Left renal pelvis (tissue), 4 donors: ENCODE measurements at places on chromosomes 4 and X. TPM values are rescaled to one million over a fixed set of nuclear protein-coding genes. Genes with fewer than 3 reads are reported as not detected.
A peak's percentile ranks its signal among the peaks of the same experiment; 100 is the strongest.

The PDZD11 gene
- 53.3 TPM for polyA plus RNA-seq

The ZNF595 gene
- polyA plus RNA-seq: 16.5 TPM

The TBC1D9 gene
- 67.2 TPM for polyA plus RNA-seq

The EPGN gene
- 2.0 TPM for polyA plus RNA-seq

The ADH6 gene
- polyA plus RNA-seq: 33.4 TPM

The MAGEA4 gene
- not detected for polyA plus RNA-seq

The KLB gene
- polyA plus RNA-seq: 0.24 TPM

The DCAF12L2 gene
- 2.7 TPM for polyA plus RNA-seq

- DNase-seq: no peak
Measured at GRCh38 chr4:146638333-146638785, 334 bp upstream of the POU4F2 start.

GRCh38 chr4:90996813-90997212 is 869.6 kb downstream of the CCSER1 start:
- DNase-seq: no peak

- no peak for DNase-seq
Measured at GRCh38 chrX:71846429-71846828, 64.2 kb upstream of the NHSL2 start.

GRCh38 chr4:70778888-70779422 is 57.2 kb downstream of the RUFY3 start:
- DNase-seq: no peak

- no peak for DNase-seq
Measured at GRCh38 chrX:53318766-53319353, 37.5 kb upstream of the IQSEC2 start.

DNA sequence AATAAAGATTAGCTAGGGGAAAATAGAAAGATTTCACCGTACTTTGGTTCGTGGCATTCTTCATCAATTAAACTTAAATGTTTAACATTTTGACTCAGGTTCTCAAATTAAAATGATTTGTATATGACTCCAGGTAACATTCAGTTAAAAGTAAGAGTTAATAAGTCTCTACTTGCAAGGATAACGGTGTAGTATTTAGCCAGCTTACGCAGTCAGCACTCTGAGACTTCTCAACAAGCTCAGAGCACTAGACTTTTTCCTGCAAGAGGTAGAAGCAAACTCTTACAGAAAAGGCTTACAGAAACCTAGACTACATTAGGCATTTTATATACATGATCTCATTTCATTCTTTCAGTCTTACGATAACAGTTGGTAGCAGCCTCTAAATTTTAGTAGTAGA is 96.4 kb upstream of the PPARGC1A start:
- DNase-seq: no peak

- no peak for DNase-seq
Measured at GRCh38 chr4:108170631-108171338, 2.1 kb upstream of the LEF1 start.

GRCh38 chrX:54171527-54172250 is 11.4 kb downstream of the FAM120C start:
- DNase-seq: no peak

GRCh38 chr4:121112530-121112929 is 40.2 kb upstream of the NDNF start:
- DNase-seq: no peak

GRCh38 chr4:107845681-107846080 is 20.9 kb downstream of the SGMS2 start:
- DNase-seq: no peak

DNA sequence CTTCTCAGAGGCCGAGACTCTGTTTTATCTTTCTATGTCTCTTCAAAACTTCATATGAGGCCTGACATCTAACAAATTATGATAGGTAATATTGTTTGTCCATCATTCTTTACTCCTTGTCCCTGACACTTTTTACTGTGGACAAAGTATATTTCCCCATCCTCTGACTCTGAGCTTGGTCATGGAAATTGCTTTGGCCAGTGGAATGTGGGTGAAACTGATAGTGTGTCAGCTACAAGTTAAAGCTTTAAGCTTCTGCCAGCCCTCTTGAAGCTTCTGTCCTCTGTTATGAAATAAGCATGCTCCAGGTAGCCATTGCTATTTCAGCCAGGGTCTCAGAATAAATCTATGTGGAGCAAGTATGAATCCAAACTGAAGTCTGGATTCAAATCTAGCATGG is 604.6 kb downstream of the BCOR start:
- DNase-seq: no peak

DNA sequence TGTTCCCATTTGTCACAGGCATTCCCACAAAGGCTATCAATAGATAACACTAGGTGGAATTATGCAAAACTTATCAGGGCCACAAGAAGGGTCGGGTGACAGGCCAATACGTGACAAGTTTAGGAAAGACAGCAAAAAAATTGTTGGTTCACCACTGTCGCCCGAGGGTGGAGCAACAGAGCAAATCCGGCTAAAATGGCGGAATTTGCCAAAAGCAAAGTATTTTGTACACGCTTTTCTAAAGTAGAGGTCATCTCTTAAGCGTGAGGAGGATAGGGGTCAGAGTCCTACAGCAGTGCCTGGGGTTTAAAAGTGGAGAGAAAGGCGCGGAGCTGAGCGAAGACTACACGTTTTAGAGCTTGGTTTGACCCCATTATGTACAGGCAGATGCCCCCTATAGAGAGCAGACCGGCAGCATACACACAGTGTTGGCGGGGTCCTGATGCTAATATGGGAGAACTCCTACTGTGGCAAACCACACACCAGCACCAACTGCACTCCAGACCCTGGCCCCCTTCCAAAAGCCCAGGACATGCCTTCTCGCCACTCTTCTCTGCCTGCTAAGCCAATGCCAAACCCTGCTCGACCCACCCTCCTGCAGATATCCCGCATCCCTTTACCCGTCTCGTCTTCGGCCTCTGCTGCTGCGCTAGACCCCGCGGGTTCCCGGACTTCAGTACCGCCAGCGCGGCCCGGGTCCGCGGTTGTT is 733 bp downstream of the CCNA2 start:
- no peak for DNase-seq

DNA sequence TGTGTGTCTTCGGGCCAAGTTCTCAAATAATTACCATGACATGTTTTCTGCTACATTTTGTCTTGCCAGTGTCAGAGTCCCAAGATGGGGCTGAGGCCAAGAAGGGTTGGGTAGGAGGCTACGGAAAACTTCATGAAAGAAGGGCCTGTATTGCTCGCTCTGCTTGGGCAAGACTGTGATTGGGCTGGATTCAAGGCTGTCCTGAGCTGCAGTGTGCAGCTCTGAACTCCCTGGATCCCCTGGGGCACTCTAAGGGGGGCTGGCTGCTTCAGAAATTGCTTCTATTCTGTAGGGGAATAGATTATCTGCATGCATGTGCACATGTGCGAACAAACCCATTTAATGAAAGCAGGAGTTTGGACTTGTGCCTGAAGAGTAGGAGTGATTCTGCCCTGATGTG is 13.6 kb downstream of the TSPAN6 start:
- no peak for DNase-seq

DNA sequence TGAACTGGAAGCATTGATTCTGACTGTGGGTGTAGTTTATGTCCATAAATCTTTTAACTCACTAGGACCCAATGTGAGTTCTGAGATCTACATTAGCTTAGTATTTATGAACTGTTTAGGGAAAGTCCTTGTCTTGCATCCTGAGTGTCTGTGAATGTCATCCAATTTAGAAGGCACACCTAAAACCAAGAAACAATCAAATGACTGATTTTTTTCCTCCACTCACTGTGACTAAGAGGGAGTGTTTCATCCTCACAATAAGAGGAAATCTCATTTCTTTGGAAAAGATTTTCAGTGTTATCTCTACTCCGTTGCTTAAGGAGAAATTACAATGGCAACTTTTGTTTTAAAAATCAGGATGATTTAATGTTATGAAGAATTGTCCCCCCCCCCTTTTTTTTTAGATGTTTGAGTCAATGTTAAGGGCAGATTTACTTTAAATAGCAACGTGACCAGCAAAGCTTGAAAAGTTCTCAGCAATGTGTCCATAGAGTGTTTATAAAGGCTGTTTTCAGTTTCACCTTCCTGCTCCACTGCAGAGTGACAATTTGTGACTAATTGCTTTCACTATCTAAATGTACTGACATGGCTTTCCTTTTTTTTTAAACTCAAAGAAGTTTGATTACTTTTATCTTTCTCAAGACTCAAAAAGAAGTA is 173.0 kb downstream of the SPCS3 start:
- no peak for DNase-seq

GRCh38 chrX:109374262-109374960 is 107.5 kb downstream of the GUCY2F start:
- DNase-seq: no peak

DNA sequence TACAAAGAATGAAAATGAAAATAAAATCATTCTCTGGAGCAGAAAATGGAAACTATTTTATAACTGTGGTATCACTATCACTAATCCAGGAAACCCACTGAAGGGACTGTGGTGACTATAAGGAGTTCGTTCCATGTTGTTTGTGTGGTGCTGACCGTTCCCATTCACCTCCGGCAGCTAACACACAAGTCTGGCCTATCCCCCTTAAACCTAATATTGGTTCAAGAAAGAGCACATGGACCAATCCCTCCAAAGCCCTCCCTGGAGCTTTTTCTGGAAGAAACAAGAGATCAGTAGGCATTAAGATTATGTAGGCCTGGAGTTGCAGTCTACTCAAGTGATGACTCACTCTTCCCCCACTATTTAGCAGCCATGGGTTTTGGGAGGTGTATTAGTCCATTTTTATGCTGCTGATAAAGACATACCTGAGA is 25.9 kb upstream of the FAM241A start:
- no peak for DNase-seq

GRCh38 chr4:183118585-183118984 is 19.5 kb downstream of the WWC2 start:
- DNase-seq: no peak

DNA sequence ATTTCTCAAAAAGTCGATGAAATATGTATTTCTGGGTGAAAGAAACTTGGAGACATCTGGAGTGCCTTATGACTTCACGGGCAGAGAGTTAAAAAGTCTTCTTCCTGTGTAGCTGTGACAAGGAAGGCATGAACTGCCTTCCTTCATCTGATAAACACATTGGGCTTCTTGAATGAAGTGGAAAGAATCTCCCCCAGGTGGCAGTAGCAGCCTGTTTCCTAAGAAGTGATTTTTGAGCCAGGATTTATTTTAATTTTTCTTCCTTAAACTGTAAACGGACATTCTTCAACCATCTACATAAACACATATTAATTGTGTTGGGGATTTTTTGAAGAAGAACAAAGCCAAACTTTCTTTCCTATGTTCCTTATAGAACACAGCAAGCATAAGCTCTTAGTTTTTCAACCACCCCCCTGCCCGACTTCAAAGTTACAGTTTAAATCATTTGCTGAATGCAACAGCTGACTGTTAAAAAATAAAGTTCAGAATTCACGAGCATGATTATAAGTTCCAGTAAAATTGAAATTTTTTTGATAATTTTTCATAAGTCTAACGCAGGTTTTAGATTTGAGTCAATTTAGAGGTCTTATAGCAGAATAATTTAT is 980 bp upstream of the GIMD1 start:
- peak; percentile 40 for DNase-seq

- no peak for DNase-seq
Measured at GRCh38 chr4:40307627-40308497, 27.3 kb upstream of the CHRNA9 start.

DNA sequence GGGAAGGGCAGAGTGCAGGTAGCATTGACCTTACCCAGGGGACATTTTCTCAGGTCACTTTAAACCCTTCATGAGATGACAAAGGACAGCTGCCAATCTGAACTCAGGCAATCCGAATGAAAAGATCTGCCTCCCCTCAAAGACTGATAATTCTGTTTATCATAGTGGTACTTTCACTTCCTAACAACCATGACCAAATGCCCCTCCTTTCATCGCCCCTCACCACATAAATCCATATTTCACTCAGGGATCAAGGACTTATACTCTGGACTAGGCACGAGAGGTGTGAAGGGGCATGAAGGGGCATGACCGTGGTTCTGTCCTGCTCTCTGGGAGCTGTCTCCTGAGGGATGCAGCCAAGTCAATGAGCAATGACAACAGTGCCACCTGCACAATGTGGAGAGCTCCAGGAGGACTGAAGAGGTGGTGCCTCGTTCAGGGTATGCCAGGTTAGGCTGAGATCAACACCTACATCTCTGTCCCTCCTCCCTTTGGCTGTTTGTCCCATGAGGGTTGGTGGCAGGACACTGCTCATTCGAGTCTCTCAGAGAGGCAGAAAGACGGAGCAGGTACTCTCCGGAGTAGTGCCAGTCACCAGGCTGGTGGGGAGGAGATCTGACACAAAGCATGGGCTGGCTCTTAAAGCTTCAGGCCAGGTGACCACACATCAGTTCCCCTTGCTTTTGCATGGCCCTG is 12.5 kb downstream of the HS3ST1 start:
- no peak for DNase-seq

DNA sequence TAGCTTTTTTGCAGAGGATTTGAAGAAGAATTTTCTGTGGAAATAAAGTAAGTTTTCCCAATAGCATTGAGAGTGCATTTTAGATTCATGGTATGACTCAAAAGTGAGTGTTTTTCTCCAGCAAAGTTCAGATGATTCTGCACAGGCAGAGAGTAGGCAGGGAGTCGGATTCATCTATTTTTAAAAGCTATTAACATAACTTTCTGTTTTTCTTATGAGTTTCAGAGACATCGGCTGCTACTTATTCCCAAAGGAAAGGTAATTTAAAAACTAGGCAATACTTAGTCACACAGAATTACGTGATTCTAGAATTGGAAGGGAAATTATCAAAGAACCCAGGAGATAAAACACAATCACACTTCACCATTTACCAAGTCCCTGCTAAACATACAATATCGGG is 4.4 kb downstream of the CCDC110 start:
- no peak for DNase-seq

GRCh38 chr4:171667906-171668305 is 145.3 kb upstream of the GALNTL6 start:
- no peak for DNase-seq

- no peak for DNase-seq
Measured at GRCh38 chr4:105637408-105638176, 70.9 kb downstream of the INTS12 start.

- no peak for DNase-seq
Measured at GRCh38 chrX:119694601-119695534, 1.9 kb upstream of the SEPTIN6 start.

DNA sequence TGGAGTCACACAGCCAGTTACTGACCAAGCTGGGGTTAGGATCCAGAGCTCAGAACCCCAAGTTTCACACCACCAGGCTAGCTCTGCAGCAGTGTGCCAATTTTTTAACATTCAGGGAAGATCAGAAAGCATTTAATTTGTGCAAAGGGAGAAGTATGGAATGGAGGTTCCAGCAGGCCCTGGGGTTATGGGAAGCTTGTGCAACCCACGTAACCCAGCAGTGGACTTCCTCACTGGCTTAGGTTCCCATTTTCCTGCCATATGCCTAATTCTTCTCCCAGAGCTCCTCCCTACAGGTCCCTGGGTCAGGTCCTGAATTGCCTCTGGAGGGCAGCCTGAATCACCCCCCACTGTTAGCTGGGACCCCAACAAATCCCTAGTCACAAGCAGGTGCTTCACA is 14.0 kb downstream of the APLN start:
- no peak for DNase-seq

GRCh38 chr4:26991057-26991456 is 130.4 kb downstream of the STIM2 start:
- DNase-seq: no peak

- no peak for DNase-seq
Measured at GRCh38 chr4:56409511-56410090, 22.3 kb upstream of the AASDH start.
